ENCODE measurements at places on chromosomes 16 and 17. TPM values are rescaled to one million over a fixed set of nuclear protein-coding genes. Genes with fewer than 3 reads are reported as not detected.

DNA sequence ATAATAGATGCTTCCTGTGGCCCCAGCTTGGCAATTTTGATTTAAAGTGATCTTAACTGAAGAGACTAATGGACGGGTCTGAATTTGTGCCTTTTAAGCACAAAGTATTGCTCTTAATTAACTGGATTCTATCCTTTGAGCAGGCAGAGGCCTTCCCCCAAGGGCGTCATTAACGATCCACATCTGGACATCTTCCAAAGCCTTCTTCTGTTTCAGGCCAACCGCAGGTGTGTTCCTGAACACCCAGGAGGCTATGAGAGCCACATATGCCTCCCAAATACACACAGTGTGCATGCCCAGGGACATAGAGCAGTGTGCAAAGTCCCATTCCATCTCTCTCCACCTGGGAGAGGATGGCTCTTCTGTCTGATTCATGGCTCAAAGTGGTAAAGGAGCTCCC is 42.3 kb downstream of the MAPT start:
- DNase-seq, result no peak

The HS3ST3B1 gene
- not detected for total RNA-seq

The FNDC8 gene
- not detected for total RNA-seq

The SAMD14 gene
- total RNA-seq, result 0.73 TPM

Data from PC-9 (cell line).